Activated T-cell treated with anti-CD3 and anti-CD28 coated beads, Interleukin-2, amount 50 U/mL, for 24 hours (primary cell): ENCODE measurements at places on chromosomes 5 and 9.

DNA sequence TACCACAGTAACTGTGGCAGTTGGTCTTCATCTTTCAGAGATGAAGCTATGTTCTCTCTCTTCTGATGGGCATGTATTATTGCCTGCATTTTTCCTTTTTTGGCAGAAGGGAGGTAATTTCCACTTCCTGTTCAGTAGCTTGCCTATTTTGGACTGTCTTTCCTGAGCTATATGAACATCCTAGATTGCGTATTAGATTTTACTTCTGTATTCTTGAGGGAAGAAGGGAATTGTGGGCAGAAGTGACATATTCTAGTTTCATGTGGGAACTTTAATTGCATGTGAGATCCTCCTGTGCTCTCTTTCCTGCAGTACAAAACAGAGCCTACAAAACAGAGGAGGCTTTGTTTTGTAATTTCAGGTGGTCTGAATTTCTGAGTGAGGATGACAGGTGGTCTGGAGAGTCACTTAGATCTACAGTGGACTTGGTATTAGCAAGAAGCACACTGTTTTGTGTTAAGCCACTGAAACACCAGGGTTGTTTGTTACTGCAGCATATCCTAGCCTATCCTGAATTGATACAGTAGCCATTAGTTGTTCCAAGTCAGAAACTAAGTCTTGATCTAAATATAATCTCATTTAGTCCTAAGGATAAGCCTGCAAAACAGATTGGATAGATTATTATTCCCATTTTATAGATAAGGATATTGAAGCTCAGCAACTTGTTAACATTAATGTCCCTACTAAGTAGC, 68.1 kb downstream of the AOPEP start:
- H3K27ac ChIP-seq = no peak overlapping the region
- DNase-seq = no peak
- H3K27me3 ChIP-seq = no peaks in the 10 kb centered on the region
- no peak overlapping the region for H3K4me3 ChIP-seq

DNA sequence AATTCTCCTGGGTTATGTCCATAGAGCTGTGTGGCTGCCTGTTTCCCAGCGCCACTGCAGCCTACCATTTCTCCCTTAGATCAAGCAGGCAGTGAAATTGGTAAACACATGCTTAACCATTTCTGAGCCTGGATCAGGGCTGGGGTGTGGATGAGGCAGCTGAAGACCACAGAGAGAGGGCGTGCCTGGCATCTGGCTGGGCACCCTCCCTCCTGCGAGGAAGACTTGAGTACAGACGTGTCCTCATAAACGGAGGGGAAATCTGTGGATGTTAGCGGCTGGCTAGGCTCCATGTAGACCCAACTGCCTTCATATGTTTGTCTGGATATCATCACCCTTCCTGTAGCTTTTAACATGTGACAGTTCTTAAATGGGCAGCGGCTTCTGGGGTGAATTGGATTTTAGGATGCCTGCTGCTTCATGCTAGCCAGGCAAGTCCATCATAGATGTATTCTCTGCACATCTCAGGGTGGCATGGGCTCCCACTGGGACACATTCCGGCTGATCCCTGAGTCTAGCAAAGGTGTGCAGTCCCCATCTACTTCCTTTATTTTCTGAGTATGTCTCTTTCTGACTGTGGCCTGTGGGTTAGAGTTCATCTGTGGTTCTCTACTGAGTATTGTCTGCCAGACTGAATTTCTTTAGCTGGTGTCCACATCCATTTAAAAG, 11.0 kb downstream of the RGS3 start:
- H3K27ac ChIP-seq = no peak overlapping the region
- H3K27me3 ChIP-seq = no peaks in the 10 kb centered on the region
- no peak overlapping the region for H3K4me3 ChIP-seq
- H3K4me1 ChIP-seq = peaks cover 10% of the 10 kb centered on the region
- H3K36me3 ChIP-seq = no peaks in the 10 kb centered on the region

DNA sequence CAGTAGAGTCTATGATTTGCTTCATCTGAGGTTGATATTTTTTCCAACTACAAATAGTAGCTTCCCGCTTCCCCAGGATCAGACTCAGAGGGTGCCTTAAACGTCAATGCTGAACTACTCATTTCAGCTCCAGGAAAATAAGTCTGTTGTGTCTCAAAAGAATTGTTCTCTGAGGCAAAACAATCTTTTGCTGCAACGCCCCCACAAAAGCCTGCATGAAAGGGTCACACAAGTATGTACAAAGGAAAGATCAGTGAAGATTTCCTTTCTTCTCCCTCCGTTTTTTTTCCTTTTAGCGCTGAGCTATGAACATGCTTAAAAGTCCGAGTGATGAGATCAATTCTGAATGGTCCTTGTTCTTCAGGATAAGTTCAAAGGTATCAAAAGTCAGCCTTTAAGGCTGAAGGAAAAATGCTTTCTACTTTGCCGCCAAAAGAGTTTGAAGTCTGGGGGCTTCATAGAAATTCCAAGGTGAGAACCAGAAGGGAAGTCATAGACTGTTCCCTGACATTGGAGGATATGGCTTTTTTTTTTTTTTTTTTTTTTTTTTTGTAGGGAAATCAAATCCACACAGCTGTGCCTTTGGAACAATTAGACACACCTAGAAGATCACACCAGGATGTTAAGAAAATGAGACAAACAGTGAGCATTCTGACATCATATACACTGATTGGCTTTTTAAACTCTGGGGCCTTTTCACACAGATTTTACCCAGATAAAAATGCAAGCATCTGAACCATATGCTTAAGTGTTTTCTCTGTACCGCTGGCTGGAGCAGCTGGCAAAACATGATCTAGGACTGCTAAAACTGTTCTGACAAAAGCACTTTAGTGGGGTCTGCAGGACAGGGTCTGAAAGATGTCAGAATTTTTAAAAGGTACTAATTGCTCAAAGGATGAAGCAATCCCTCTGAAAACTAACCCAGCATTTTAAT, 329.3 kb downstream of the ENC1 start:
- no peak for DNase-seq
- no peaks in the 10 kb centered on the region for H3K36me3 ChIP-seq
- H3K4me1 ChIP-seq = peaks cover 6% of the 10 kb centered on the region
- H3K4me3 ChIP-seq = no peak overlapping the region

DNA sequence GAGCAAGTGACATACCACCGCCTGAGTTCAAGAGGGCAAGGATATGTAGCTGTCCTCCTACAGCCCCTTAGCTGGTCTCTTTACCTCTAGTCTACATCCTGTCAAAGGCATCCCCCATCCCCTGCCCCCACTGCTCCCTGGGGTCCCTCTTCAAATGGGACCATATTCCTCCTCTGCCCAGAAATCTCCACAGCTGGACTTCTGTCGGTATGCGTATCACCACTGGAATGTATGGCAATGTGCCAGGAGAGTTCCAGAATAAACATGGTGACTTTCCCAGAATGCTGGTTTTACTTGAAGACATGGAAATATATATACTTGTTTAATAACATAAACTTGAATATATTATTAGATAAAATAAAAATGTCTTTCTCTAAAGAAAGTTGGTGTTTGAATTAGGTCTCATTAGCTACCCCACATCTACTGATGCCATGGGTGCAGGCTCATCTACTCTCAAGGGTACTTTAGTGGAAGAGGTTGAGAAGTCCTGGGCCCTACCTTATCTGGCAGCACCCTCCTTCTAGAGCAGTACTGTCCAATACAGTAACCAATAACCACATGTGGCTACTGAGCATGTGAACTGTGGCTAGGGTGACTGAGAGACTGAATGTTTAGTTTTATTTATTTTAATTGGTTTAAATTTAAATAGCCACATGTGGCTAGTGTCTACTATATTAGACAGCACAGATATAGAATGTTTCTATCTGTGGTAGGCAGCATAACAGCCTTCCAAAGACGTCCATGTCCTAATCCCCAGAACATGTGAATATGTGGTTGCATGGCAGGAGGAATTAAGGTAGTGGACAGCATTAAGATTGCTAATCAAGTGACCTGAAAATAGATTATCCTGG, 181.7 kb upstream of the SLC30A5 start:
- no peaks in the 10 kb centered on the region for H3K4me1 ChIP-seq
- H3K36me3 ChIP-seq = no peaks in the 10 kb centered on the region
- H3K4me3 ChIP-seq = no peak overlapping the region
- DNase-seq = no peak
- no peaks in the 10 kb centered on the region for H3K27me3 ChIP-seq

DNA sequence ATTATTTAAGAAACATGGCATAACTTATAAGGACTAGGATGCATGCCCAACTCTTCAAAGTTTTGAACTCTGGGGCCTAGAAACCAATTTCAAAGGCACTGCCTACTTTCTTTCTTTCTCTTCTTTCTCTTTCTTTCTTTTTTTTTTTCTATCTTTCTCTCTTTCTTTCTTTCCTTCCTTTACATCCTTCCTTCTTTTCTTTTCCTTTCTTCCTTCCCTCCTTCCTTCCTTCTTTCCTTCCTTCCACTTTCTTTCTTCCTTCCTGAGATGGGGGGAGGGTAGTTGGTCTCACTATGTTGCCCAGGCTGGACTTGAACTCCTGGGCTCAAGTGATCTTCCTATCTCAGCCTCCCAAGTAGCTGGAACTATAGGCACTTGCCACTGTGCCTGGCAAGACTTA, 15.9 kb upstream of the TOMM5 start:
- DNase-seq = no peak
- H3K4me3 ChIP-seq = no peak overlapping the region
- no peaks in the 10 kb centered on the region for H3K4me1 ChIP-seq
- no peak overlapping the region for H3K27ac ChIP-seq
- H3K36me3 ChIP-seq = no peaks in the 10 kb centered on the region

DNA sequence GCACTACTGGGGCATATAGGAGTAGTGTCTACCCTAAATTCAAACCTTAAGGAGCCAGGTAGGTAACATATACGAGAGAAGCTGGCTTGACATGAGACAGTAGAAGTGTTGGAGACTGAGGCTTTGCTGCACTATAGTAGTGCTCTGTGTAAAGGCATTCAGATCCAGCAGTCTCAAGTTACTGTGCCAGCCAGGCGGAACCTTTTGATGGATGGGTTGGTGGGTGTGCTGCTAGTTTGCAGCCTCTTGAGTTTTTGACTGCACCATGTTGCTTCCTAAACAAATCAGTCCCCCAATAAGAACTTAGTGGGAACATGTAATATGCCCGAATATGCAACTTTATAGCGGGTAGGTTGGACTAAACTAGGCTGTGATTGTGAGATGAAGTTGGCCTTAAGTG, 1.5 kb downstream of the CLTA start:
- DNase-seq = no peak
- H3K4me1 ChIP-seq = peaks cover 53% of the 10 kb centered on the region
- peaks cover 3% of the 10 kb centered on the region for H3K27me3 ChIP-seq
- peaks cover 58% of the 10 kb centered on the region for H3K36me3 ChIP-seq

DNA sequence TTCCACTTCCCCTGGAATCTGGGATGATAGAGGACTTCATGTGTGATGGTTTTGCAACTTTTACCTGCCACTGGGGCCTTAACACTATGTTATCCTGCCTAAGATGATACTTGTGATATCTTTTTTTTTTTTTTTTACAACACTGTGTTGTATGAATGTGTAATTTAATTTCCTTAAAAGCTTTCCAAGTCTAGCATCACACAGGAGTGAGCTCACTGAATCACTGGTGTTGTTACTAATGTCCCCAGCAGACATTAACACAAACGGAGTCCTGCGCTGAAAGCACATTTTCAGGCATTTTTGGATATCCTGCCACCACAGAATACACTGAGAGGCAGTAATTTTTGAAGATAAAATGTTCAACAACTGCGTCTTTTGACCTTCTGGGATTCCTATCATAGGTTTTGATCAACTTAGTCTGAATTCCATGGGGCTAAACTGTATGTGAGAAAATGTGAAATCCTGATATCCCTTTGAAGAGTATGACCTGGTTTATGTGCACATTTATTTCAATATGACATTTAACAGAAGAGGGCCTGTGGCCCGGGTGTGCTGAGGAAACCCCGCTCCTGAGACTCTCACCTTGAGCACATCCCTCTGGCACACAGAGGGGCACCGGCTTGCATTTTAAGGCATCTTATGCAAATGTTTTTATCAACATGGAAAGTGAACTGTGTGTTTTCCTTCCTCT, 118.0 kb downstream of the FSTL4 start:
- no peaks in the 10 kb centered on the region for H3K36me3 ChIP-seq
- H3K4me3 ChIP-seq = no peak overlapping the region
- H3K4me1 ChIP-seq = peaks cover 6% of the 10 kb centered on the region
- peaks cover 11% of the 10 kb centered on the region for H3K27me3 ChIP-seq
- DNase-seq = no peak

DNA sequence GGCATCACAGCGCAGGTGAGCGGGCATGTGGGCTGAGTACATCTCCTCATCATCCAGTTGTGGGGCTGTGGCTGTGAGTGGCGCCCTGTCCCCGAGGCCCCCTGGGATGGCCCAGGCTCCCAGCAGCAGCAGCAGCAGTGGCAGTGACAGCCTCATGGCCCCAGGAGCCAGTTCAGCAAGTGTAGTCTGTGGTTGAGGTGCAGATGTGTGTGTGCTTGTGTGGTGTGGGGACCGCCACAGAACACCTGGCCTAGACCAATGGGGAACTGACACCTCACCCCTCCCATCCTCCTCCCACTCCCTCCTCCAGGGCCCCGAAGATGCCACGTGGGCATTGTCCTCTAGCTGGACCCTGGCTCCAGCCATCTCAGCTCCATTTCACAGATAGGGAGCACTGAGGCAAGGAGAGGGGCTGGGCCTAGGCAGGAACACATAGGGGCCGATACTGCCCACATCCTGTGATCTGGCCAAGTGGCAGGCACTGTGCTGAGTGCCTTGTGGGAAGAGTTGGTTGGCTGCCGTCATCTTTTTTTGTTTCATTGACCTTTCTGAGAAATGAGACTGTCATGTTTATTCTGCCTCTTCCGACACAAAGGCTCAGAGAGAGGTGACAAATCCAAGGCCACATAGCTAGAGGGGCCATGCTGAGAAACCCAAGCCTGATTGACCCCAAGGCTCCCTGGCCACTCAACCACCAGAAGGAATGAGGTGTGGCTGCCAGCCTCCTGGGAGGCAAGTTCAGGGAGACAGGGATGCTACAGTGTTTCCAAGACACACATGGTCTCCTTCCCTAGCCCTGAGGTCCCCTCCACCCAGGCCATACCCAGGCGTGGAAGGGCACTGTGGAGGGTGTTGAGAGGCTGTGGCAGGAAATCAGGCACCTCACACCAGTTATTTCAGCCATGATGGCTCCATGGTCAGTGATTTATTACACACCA, at the start of gene MZB1:
TSS of gene MZB1 (minus strand) at position 213 of the 938 bp plus-strand sequence. CDS start at position 156, 57 bp downstream.
- H3K4me1 ChIP-seq = peaks cover 58% of the 10 kb centered on the region

GRCh38 chr9:135513351-135513846, 7.8 kb upstream of the LCN1 start:
- peaks cover 9% of the 10 kb centered on the region for H3K4me1 ChIP-seq
- H3K27me3 ChIP-seq = peaks cover 8% of the 10 kb centered on the region
- H3K36me3 ChIP-seq = no peaks in the 10 kb centered on the region
- no peak overlapping the region for H3K4me3 ChIP-seq
- H3K27ac ChIP-seq = no peak overlapping the region
